Mammary epithelial cell (primary cell): ENCODE measurements at places on chromosomes 1 and 21.

GRCh38 chr1:40901886-40902852 lies 40.0 kb upstream of the CITED4 start:
- peak; percentile 91 for DNase-seq

DNA sequence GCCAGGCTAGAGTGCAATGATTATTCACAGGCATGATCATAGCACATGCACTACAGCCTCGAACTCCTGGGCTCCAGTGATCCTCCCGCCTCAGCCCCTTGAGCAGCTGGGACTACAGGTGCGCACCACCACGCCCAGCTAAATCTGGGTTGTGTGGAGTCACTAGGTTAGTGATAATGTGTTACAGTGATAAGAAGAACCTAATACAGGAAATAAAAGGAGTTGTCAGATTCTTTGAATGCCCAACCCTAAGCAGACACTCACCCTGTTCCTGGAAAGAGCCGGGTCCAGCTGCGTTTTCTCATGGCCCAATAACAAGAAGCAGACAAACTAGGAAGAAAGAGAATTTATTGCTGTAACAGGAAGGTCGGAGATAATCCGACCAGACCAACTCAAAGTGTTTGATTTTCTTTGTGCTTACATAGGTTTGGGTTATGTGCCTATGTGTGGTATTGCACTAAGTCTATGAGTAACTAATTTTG lies 8.8 kb downstream of the IFNGR2 start:
- DNase-seq: no peak

GRCh38 chr1:92363401-92363800 lies 64.5 kb downstream of the RPAP2 start:
- DNase-seq: no peak

DNA sequence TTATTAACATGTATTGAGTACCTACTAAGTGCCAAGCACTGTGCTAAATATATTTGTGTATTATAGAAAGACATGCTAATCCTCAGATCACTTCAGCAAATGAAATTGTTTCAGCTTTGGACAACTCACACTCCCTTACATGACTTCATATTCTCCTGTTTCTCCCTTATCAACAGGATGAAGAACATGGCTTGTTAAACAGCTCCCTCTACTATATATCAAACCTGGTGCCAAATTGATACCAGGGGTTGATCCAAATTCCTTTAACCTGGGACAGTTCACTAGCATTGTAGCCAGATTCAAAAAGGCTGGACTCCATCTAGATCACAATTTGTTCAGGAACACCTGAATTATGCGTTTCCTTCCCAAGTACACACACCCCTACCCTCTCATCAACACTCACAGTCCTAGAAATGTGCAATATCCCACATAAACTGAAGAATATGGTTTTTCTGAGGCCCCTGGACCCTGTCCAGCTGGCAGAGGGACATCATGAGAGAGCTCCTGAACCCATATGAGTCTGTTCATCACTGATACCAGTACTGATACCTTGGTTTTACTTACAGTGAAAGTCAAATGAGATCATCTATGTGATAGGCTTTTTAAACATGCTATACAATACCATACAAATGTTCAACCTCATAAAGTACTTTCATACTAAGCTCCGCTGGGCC lies 47.0 kb upstream of the PALMD start:
- DNase-seq: no peak

DNA sequence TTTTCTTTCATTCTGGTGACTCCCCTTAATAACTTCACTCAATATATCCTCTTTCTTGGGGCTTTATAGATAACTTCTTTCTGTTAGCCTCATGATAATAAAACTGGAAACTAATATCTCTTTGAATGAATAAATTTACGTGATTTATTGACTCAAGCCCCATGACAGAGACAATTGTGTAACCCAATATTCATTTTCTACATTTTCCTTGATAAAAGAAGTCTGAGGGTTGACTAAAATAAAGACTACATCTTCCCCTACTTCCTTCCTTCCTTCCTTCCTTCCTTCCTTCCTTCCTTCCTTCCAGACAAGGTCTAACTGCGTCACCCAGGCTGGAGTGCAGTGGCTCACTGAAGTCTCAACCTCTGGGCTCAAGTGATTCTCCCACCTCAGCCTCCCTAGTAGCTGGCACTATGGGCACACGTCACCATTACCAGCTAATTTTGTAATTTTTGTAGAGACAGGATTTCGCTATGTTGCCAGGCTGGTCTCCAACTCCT lies 85.1 kb downstream of the CYYR1 start:
- no peak for DNase-seq

DNA sequence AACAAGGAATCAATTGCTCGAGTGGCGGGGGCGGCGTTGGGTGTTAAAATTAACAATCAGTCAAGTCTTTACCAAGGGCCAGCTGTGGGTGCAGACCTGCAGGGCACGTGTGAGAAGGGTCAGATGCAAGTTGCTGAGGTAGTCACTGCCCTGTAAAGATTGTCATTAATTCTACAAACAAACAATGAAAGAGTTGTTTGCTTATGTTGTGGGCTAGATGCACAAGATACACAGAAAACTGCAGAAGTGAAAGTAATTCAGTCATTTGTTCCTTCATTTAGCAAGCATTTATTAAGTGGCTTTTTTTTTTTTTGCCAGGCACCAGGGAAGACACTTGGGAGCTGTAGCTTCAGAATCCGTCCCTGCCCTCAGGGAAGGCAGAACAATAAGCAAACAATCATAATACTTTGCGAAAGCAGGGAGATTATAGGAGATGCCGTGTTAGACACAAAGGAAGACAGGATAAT lies 79.5 kb downstream of the NR5A2 start:
- no peak for DNase-seq

GRCh38 chr21:31348188-31348587 lies 4.1 kb upstream of the TIAM1 start:
- DNase-seq: no peak

- no peak for DNase-seq
Measured at GRCh38 chr1:226355669-226356551, 46.9 kb upstream of the LIN9 start.

DNA sequence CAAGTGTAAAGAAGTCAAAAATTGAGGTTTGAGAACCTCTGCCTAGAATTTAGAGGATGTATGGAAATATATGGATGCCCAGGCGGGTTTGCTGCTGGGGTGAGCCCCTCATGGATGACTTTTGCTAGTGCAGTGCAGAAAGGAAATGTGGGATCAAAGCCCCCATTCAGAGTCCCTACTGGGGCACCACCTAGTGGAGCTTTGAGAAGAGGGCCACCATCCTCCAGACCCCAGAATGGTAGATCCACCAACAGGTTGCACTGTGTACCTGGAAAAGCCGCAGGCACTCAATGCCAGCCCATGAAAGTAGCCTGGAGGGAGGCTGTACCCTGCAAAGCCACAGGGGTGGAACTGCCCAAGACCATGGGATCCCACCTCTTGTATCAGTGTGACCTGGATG lies 330.7 kb upstream of the DPYD start:
- no peak for DNase-seq

DNA sequence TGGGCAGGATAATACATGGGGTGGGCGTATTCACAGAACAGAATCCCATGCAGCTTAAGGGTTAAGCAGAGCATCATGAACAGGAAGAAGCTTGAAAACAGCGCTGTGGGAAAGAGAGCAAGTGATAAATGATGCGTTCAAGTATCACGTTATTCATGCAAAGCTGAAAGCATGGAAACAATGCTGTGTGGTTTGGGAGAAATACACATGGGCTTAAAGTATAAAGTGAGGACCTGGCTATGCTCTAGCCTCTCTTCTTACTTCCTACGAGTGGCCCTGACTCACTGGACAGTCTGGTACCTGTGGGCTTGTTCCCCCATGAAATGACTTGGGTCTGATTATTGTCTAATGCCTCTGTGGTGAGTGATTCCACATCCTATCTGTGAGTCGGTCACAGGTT lies 25.7 kb downstream of the TMPRSS2 start:
- peak; percentile 23 for DNase-seq

DNA sequence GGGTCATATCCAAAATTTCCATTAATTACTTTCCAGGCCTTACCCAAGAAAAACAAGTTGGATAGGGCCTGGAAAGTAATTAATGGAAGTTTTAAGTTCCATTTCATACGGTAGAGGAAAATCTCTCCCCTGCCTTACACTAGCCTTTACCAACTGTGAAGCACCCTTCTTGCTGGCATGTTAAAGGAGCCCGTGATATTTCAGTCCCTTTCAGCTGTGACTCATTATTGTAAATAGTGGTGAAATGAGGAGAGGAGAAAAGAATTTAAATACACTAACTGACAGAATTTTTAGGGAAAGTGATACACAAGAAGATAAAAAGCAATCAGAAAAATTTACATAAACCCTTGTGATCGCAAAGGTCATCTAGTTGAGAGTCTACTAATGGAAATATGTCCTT lies 20.3 kb upstream of the KAZN start:
- DNase-seq: no peak

DNA sequence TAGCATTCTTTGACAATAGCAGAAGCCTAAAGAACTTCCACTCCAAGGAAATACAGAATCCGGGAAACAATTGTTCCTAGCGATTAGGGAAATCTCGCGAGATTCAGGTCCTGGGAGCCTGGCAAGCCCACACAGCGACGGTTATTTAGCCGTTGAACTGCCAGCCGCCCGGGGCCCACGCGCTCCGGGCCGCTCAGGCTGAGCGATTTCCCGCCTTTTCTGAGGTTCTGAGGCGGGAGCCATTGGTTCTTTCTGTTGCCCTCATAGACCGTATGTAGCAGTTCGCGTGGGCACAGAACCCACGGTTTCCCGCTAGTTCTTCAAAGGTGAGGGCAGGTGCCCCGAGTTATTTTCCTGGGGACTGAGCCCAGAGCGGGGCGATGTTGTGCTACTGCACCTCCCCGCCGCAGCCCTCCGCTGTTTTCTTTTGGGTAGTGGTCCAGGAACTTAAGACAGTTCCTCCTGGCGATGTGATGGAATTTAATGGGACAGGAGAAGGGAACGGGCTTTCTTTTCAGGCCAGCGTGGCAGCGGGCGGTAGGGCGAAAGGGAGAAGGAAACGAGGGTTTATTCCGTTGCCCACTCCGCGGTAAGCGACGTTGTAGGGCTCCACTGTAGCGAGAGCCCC lies at the start of gene SYCP1:
Gene SYCP1, plus strand, starts transcription at position 171 of the 628 bp plus-strand sequence. CDS start 602 bp downstream, outside the sequence.
- peak; percentile 1 for DNase-seq

- DNase-seq: no peak
Measured at GRCh38 chr1:234535763-234536515, 57.0 kb upstream of the TARBP1 start.

DNA sequence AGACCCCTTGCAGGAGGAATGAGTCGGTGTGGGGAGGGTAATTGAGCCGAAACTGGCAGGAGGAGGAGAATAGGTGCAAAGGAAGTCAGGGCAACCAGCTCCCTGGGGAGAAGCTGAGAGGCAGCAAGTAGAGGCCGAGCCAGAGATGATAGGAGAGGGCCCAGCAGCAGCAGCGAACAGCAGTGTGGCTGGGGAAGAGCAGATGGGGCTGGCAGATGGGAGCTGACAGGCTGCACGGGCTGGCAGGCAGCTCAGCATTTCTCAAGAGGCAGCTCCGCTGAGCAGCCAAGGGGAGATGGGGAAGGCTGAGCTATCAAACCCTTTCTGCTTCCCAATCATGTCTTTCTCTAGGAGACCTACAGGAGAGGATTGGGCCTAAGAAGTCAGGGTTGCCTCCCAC lies 158.2 kb downstream of the TRIM33 start:
- no peak for DNase-seq

DNA sequence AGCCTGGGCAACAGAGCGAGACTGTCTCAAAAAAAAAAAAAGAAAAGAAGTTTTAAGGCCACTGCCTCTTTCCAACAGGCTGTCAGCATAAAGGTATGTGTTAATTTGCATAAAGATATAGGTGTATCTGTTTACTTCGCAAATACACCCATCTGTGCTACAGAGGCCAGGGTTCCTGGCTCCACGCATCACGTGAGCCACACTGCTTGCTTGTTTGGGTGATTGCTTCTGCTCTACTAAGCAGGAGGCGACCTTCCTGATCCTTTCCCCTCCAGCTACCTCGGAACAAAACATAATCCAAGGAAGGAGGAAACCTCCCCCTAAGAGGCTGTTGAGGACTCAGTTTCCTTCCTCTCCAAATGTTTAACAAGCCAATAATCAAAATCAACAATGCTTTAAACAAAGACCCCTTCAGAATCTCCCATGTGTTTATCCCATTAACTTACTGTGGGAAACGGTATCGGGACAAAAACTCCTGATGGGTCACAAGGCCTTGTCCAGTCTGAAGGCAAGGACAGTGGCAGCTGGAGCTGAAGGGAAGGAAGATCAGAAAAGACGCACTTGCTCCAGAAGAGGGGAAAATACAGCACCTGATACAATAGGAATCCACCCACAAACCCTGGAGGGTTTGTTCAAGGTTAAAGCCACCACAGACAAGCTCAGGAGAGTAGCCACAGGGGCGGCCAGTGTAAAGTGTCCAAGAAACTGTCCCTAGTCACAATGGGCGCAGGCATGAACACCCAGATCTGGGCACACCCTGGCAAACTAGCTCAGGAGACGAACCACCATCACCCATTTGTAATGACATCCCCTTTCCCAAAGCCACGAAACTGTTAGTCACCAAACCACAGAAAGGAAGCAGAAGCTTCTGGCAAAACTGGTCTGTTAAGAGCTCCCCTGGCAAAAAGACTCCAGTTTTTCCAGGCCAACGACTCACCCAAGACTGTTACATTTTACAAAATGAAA lies 17.2 kb downstream of the CTNNBIP1 start:
- DNase-seq: peak; percentile 96

GRCh38 chr21:29526545-29526944 lies 227.8 kb downstream of the BACH1 start:
- DNase-seq: no peak

GRCh38 chr1:63888984-63889383 lies 115.2 kb downstream of the ROR1 start:
- DNase-seq: peak; percentile 49

- peak; percentile 14 for DNase-seq
Measured at GRCh38 chr1:53909946-53910345, 16.0 kb downstream of the DIO1 start.

DNA sequence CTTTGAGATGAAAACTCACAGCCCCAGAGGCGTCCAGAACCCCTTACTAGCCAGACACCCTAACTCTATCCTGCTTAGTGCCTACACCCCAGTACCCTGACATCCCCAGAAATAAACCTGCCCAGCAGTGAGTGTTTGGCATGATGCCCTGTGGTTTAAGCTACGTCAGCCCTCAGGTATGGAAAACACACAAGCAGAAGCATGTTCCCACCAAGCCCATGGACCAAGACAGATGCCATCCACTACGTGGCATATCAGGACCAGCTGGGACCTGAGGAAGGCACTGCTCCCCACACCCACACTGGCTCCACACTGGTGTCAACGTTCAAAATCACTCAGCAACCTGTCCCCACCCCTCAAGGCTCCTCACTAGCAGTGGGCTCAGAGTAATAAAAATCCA lies 116.4 kb downstream of the SYT2 start:
- peak; percentile 94 for DNase-seq

GRCh38 chr1:19350566-19350965 lies 38.4 kb downstream of the SLC66A1 start:
- DNase-seq: no peak

- DNase-seq: no peak
Measured at GRCh38 chr1:40393173-40393572, 19.6 kb downstream of the SMAP2 start.

- no peak for DNase-seq
Measured at GRCh38 chr1:110627764-110628163, 21.6 kb upstream of the KCNA2 start.

GRCh38 chr21:37230632-37231248 lies 36.4 kb downstream of the VPS26C start:
- DNase-seq: no peak
